ENCODE measurements at places on chromosomes 13 and 19.

DNA sequence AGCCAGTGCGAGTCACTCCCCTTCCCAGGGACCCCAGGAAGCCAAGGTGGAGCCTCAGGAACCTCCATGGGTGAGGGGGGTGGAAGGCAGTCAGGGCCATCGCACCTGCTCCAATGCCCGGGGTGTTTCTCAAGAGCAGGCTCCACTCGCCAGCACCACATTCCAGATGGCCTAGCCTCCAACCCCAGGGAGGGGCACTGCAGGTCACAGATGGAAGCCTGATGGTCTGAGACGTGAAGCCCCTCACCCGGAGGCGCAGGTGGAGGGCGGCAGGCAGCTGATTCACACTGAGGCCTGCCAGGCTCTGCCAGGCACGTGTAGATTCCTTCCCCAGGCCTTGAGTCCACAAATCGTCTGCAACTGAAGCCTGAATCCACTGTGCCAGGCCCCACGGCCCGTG, 23.0 kb upstream of the ISYNA1 start:
- no peak for DNase-seq

DNA sequence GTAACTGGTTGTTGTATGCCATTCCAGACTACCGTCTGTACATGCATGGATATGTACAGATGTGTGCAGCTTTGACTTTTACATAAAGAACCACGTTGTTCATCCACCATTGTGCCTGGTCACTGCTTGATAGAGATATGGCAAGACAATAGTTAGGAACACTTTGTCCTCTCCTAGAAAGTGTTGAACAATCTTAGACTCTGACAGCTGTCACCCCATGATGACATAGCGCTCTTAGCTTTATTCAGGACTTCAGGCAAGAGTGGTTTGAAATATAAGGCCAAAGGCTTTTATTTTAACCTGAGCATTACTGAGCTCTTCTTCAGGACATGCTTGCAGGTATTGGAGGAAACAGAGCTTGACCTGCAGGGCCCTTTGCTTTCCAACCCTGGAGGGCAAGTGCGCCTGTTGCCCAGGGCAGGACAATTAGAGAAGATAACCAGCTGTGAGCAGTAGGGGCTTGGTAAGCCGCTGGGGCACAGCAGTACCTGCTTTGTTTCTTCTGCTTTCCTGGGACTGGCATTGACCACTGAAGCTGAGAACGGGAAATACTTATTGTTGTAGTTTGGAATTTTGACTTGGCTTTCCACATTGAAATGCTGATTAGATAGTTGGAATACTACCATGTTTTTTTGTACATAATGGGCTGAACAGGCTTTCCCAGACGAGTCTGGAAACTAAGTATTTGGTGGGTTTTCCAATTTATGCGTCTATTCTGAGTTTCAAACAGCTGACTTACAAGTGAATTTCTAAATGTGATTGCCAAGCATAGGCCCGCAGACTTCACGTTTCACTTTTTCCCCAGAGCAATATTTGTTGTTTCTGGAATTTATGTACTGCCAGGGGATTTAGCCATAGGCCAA, 51.1 kb downstream of the GARRE1 start:
- no peak for DNase-seq

DNA sequence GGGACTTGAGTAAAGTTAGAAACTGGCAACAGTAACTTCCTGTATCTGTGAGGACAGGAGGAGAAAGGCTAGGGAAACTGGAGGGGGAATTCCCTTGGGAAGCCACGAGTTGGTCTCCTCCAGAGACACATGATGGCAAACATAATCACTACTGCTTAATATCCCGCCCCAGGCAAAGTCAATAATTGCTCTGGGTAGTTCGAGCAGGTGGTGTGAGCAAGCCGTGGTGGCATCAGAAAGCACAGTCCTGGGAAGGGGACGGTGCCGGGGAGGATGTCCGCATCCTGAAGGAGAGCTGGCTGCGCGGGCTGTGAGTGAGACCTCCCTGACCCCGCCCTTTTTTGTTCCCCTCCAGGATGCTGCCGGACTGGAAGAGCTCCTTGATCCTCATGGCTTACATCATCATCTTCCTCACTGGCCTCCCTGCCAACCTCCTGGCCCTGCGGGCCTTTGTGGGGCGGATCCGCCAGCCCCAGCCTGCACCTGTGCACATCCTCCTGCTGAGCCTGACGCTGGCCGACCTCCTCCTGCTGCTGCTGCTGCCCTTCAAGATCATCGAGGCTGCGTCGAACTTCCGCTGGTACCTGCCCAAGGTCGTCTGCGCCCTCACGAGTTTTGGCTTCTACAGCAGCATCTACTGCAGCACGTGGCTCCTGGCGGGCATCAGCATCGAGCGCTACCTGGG, 1.4 kb downstream of the FFAR2 start:
- DNase-seq, result no peak

DNA sequence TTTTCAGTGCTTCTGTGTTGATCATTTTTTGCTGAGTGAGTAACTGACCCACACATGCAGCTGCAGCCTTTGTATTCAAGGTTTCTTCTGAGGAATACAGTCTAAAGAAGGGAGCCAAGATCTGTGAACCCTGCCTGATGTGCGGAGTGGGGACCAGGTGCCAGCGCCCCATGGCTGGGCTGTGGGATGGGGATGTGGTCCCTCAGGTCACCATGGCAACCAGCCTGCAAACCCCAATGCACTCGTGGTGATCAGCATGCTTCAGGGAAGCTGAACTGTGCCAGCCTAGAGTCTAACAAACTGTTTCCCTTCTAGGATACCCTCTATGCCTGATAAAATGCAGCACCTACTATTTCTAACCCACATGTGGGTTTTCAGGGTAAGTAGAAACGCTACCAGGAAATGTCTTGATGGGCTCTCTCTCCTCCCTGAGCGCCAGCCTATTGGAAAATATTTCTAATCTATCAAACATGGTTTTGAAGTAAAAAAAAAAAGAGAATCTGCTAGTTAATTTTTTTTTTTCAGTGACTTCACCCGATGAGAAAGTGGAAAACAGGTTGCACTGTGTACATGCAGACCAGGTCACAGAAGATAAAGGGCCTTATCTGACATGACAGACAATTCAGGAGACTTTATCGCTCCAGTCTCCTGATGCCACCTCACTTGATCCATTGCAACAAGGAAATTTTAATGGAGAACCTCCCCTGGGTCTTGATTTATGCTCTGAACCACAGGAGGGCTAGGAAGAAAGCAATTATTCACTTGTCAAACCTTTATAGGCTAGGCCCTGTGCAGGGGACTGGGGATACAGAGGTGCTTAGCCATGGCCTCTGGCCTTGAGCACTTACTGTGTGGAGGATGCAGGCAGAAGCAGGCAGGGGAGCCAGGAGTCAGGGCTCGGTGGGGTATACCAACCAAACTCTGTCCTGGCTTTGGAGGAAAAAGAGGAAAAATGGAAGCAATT, 51.1 kb downstream of the RASL11A start:
- DNase-seq, result no peak

DNA sequence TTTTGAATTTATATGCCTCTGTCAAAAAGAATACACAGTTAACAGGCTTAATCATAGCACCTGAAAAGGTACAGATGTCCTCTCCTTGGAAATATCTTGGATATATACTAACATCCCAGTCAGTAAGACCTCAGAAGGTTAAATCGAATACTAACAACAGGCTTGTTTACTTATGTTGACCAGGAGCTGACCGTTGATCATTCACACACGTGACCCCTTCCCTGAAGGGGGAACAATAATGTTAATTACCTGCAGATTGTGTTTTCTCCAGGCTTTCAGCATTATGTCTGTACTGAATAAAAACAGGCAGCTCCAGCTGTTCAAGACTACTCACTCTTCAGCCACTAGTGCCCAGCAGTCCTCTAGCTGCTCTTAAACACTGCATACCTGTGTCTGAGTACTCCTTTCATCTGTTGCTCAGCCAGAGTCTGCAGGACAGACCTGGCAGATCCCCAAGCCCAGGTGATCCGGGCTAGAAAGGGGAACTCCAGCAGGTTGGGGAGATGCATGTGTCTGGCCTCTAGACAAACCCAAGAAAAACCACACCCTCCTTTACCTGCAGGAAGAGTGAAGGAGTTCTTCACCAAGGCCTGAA, 163.9 kb downstream of the RNF17 start:
- no peak for DNase-seq

DNA sequence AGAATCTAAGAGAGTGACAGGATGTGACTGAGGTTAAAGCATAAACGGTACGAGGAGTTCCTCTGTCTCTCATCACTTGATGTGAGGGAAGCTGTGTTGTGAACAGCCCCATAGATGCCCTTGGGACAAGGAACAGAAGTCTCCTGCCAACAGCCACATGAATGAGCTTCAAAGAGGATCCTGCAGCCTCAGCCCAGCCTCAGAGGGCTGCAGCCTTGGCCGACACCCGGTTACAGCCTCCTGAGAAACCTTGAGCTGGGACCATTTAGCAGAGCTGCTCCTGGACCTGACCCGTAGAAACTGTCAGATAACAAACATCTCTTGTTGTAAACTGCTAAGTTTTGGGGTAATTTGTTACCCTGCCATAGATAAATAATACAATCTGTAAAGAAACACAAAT, 54.2 kb downstream of the CCNE1 start:
- no peak for DNase-seq

GRCh38 chr13:95002126-95002525, 289.8 kb upstream of the SOX21 start:
- DNase-seq, result no peak

- no peak for DNase-seq
These were observed 7.3 kb upstream of the HOMER3 start for GRCh38 chr19:18948075-18948975.

Data from DND-41 (cell line).